ENCODE measurements at places on chromosomes 3 and 15.

DNA sequence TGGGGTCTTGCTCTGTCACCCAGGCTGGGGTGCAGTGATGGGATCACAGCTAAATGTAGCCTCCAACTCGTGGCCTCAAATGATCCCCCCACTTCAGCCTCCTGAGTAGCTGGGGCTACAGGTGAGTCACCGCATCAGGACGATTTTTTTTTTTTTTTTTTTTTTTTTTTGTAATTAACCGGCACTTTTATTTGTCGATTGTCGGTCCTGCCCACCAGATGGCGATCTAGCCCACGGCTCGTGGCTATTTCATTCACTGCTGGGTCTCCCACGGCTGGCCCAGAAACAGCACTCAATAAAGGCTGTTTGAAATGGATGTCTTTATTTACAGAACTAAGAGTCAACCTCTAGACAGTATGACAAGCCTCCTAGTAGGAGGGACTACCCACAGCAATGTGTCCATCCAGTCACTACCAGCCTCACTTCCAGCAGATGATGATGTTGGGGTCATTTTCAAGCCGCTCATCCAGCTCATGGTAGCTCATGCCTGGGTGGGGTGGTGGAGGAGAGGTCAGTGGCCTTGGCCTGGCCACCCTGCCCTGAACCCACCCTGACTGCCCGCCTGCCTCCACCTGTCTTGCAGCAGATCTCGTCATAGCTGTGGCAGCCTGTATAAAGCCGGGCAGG is 1.8 kb upstream of the ZMYND10 start:
- DNase-seq, result no peak

DNA sequence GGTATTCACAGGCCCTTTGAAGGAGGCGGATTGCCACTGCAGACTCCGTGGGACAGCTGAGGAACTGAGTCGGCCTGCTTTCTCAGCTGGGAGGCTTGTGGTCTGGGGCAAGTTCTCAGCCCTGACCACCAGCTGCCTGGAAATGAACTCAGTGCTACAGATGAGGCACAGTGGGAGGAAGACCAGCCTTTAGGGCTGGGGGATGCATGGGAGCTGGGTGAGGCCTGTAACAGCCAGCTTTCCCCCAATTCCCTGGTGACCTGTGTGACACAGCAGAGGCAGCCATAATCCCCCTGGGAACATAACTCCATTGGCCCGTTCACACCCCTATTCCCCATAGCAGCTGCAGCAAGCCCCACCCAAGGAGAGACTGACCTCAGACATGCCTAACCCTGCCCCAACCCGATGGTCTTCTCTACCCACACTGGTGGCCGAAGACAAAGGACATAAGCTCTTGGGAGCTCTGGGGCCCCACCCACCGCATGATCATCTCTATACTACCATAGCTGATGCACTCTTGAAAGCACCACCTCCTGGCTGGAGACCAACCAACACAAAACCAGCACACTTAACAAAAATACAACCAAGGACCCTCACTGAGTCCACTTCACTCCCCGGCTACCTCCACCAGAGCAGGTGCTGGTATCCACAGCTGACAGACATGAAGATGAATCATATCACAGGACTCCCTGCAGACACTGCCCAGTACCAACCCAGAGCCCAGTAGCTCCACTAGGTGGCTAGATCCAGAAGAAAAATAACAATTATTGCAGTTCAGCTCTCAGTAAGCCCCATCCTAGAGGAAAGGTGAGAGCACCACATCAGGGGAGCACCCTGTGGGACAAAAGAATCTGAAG is 24.9 kb downstream of the ZMAT3 start:
- no peak for DNase-seq

DNA sequence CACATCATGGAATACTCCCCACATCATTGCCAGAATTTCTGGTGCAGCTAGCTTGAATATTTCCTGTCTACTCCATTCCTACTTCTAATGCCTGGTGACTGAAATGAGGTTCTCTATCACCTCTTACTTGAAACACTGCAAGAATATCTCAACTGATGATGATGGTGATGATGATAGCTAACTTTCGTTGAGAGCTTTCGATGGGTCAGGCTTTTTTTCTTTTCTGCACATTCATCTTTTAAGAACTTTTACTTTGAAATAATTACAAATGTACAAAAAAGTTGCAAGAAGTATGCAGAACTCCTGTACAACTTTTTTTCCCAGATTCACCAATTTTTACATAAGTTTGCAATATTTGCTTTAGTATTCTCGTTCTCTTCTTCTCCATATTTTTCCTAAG is 233.5 kb downstream of the MEIS2 start:
- DNase-seq, result no peak

- DNase-seq, result no peak
These were observed 56.9 kb downstream of the ABHD5 start for GRCh38 chr3:43747641-43748040.

DNA sequence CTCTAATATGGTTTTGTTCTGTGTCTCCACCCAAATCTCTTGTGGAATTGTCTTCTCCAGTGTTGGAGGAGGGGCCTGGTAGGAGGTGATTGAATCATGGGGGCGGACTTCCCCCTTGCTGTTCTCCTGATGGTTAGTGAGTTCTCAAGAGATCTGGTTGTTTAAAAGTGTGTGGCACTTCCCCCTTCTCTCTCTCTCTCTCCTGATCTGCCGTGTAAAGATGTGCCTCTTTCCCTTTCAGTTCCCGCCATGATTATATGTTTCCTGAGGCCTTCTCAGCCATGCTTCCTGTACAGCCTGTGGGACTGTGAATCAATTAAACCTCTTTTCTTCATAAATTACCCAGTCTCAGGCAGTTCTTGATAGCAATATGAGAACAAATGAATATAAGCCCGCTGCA is 33.1 kb downstream of the RETNLB start:
- DNase-seq, result no peak

GRCh38 chr3:194514626-194515025 is 27.8 kb upstream of the ATP13A3 start:
- DNase-seq, result no peak

- DNase-seq, result no peak
These were observed 64.0 kb downstream of the DPH6 start for GRCh38 chr15:35481992-35482391.

GRCh38 chr3:98966434-98966833 is 64.9 kb upstream of the DCBLD2 start:
- no peak for DNase-seq

GRCh38 chr15:50134524-50135024 is 15.5 kb upstream of the ATP8B4 start:
- DNase-seq, result no peak

DNA sequence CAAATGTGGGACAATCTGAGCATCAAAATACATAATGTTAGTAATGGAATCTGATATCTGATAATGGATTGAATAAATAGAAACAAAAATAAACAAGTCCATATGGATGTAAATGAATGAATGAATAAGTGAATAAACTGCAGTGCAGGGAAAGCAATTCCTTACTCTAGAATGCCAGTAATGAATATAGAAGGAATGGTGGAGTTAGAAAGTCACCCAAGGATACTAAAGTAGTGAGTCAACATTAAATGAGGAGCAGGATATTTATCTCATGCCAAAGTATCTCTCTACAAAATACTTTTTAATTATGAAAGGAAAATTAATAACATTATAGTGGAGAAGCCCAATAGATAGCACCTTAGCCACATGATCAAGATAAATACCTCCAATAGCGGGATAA is 300.3 kb downstream of the FEZF2 start:
- DNase-seq, result no peak

DNA sequence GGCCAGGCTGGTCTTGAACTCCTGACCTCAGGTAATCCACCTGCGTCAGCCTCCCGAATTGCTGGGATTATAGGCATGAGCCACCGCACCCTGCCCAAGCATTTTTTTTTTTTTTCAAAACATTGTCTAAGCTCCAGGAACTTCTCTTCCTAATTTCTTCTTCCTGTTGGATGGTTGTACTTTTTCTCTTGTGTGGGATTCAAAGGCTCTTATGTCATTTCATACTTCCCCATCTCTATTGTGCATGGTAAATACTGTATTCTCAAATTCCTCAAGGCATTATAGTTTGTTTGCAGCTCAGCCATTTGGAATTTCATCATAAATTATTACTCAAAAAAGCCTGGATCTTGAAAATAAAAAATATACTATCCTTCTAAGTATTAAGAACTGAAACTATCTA is 199.1 kb upstream of the GADL1 start:
- DNase-seq, result no peak

DNA sequence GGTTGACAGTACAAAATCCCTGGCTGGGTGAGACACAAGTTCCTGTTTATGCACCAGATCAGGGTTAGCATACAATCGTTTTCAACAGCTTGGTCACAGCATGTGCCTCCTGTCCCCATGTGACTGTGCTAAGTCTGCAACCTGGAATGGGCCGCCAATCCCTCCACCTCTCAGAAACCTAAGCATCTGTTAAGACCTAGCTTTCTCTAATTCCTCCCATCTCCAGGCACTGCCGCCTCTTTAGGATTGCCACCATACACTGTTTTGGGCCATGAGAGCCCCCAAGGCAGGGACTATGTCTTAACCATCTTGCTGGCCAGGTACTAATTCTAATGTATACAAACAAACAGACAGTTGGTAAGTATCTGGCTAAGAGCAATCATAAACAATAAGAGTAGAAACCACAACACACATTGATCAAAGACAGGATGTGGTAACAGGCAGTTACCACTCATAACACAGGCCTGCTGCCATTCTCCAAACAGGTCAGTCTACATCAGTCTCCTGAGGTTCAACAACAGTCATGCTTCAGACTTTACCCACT is 25.6 kb downstream of the SEC22C start:
- no peak for DNase-seq

- no peak for DNase-seq
These were observed 7.9 kb upstream of the BCL2A1 start for GRCh38 chr15:79978655-79979514.

- no peak for DNase-seq
These were observed 6.7 kb upstream of the PSTPIP1 start for GRCh38 chr15:76987896-76988860.

GRCh38 chr3:112366522-112366921 is 33.6 kb downstream of the CD200 start:
- DNase-seq, result no peak

DNA sequence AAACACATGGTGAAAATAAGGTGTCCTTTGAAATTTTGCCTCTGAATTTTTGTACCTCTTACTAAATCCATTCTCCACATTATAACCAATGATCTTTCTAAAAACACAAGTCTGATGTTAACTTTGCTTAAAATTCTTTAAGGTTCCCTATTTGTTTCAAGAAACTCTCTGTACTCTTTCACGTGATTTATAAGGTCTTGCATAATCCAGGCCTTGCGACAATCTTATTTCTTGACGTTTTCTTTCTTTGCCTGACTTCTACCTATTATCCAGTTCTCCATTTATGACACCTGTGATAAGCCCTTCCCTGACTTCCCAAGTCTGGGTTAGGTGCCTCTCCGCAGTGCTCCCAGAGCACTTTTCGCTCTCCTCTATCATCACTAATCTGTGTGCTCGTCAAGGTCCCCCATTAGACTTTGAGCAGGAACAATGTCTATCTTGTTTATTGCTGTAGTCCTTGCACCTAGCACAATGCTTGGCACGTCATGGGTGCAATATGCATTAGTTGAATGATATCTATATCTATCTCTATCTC is 24.3 kb upstream of the KPNA1 start:
- no peak for DNase-seq

DNA sequence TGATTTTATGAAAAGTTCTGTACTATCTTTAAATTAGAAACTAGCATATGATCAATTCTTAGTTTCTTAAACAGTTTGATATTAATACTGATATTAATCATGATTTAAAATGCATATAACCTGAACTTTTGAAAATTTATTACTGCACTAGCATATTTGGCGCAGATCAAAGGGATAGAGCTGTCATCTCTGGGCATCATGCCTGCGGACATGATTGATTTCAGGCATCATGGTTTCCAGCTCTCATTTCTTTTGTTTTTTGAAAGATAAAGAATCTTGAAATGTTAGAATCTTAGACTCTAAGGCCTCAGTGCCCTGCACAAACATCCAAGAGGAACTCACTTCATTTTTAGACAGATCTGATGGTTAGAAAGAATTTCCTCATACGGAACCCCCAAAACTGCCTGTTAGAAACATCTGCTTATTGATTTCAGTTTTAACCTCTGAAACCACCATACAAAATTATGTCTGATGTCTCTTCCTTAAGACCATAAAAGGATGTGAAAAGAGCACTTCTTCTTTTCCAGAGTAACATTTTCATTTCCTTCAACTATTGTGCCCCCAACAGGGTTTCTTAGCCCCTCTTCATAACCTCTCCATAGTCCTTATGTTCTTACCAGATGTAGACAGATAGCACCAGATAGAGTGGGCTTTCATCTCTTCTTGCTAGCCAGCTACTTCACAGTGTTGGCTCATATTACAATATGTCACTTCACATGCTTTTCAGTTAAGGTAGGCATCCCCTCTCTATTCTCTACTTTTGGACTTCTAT is 110.8 kb downstream of the BBX start:
- no peak for DNase-seq

DNA sequence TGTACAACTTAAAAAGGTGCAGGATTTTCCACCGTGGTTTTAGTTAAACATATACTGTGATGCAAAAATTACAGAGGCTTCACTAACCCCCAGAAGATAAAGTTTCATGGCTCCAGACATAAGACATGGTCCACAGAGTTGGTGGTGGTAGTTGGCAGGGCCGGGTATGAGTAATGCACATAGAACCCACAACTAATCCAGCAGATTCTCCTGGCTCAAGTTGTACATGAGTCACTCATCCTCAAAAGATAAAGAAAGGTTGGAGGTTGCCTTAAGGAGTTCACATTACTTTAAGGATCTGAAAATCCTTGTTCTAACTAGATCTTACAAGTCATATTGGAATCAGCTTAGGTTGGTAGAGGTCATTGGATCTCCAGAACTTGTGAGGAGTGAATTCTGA is 98.3 kb upstream of the ZBTB20 start:
- DNase-seq, result no peak

DNA sequence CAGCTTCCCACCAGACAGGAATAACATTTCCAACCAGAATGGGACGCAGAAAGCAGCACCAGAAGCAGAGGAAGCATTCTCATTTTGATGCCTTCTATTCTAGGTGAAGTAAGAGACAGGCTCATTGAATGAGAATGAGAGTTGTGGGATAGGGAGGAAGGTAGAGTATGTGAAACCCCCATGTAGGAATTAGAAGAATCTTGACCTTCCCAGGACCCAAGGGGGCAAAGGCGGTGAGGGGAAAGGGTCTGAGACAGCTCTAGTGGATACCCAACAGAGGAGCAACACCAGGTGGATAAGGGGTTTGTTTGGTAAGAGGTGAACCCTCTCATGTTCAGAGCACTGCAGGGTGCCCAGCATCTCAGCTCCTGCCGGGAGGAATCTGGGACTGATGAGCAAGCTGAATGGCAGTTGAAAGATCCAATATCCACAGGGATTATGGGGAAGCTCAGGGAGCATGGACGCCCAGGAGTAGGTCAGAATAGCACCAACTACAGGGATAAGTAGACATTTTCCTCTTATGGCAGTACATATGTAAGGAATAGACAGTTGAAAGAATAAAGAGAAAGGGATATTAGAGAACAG is 77.0 kb downstream of the PLCL2 start:
- DNase-seq, result no peak

- DNase-seq, result no peak
These were observed 15.3 kb upstream of the FMN1 start for GRCh38 chr15:33209575-33210481.
